ENCODE measurements at places on chromosomes 3 and 15.

- no peak for DNase-seq
Measured at GRCh38 chr15:36897834-36898233, 202.5 kb downstream of the MEIS2 start.

GRCh38 chr3:6717026-6717943, 143.6 kb upstream of the GRM7 start:
- no peak for DNase-seq

GRCh38 chr3:194517333-194517732, 30.5 kb upstream of the ATP13A3 start:
- DNase-seq, result no peak

DNA sequence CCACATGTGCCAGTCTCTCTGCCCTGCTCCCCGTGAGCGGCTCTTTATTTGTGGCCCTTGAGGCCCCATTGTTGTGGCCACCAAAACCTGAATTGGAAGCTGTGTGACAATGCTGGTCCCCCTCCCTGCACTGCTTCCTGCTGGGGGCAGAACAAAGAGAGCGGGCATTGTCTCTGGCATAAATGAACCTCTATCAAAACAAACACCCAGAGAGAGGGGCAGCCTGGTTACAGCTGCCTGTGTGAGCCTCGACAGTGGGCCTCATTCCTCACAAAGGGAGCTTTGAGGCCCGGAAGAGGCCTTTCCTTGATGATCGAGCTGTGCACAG, 152.9 kb downstream of the IGF1R start:
- no peak for DNase-seq

DNA sequence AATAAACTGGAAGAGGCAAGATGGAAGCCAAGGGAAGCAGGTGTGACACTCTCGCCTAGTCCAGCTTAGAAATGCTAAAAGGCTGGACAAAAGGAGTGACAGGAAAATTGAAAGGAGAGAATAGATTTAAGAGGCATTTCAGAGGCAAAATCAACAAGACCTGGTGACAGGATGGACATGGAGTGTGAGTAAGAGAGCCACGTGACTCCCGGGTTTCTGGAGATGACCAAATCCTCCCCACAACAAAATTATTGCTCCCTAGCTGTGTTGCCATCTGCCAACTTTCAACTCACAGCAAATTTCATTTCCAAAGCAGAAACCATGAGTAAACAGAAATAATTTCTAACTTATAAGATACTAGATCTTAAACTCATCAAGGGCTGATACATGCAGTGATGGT, 52.6 kb downstream of the MTHFS start:
- no peak for DNase-seq

GRCh38 chr3:98115717-98116116, 14.8 kb upstream of the OR5H1 start:
- DNase-seq, result no peak

DNA sequence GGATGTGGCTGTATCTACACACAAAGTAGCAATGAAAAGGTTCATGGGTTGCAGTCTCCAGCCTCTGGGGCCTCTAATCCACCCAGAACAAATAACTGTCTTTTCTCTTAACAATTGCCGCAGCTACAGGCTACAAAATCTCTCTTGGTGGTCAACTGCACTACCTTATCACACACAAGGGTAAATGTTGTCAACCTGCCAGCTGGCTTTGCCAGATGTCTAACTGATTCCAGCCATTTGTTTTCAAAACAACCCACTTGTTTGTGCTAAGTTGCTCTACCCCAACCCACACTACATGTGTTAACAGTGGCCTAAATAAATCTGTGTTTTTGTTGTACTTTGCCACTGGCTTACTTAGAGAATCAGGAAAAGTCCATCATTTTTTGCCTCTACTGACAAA, 447.3 kb downstream of the TAFA4 start:
- no peak for DNase-seq

DNA sequence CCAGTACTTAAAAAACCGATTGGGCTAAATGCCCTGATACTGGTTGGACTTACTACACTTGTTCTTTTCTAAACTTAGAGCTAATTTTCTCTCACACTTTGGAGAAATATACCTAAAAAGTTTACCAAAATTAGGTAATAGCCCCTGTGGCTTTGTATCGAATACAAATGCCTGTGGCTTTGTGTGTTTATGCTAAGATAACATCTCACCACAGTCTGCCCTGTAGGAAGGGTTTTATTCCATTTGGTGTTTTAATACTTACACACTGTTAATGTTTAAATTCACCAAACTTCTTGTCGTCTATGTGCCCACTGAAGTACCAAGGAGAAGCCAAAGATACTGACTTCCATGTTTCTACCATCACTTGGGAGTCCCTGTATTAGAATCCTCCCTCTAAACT, 66.4 kb downstream of the BCHE start:
- DNase-seq, result no peak

GRCh38 chr3:177465257-177465642, 268.0 kb upstream of the TBL1XR1 start:
- DNase-seq, result no peak

DNA sequence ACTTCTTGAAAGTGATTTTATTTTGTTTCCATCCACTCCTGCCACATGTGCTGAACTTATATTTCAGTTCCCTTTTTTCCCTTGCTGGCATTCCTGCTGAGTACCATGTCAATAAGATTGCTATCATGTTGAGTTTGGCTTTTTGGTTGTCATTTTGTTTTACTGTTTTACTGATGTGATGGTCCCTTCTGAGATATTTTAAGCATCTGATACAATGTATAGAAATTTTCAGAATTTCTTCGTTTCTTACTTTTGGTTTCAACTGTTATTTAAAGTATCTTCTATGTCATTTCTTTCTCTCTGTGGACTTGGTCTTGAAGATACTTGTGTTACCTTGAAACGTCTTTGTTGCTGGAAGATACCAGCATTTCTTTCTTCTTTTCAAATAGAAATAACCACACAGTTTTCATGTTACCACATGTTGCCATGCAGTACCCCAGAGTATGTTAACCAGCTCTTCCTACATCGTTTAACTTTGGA, 14.1 kb downstream of the SIDT1 start:
- no peak for DNase-seq

GRCh38 chr3:191216510-191216909, 17.5 kb downstream of the OSTN start:
- no peak for DNase-seq

- no peak for DNase-seq
Measured at GRCh38 chr15:88603885-88604284, 17.3 kb upstream of the AEN start.

DNA sequence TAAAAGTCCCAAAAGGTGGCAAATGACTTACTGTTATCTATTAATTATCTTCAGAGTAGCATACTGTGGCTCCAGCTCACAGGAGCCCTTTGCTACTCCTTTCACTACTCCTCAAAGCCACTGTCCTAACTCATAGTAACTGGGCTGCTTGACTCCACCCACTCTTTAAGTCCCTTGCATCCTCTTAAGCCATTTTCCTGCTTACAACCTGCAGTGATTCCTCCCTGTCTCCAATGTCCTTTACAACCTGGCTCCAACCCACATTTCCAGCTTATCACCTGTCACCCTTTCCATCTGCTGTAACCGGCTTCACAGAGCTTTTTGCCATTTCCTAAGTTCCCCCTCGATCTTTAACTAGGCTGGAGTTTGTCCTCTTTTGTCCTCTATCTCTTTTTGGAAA, 388.1 kb downstream of the FGF12 start:
- DNase-seq, result no peak

- DNase-seq, result no peak
Measured at GRCh38 chr3:37240170-37240945, 66.0 kb upstream of the LRRFIP2 start.

- DNase-seq, result no peak
Measured at GRCh38 chr15:28132524-28133275, 33.6 kb upstream of the OCA2 start.

DNA sequence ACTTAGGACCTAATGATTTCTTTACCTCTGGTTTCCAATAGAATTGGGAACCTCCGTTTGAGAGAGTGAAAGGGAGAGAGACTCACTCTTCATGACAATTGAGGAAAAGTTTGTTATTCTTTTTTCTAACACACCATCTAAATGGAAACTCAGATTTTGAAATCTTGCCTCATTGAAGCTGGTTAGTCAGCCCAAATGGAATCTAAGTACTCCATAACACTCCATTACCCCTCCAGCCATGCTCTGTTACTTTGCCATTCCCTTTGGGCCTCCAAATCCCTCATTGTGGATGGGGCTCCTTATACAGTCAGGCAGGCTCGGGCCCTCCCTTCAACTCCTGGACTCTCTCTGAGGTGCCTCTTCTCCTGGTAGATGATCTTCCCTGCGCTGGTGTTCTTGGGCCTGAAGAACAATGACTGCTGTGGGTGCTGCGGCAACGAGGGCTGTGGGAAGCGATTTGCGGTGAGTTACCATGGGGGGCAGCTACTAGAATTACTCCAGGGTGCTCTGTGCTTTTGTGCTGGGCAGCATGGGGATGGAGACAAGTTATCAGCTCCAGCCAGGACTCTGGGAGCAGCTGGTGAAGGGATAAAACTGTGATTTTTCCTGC, 1.1 kb downstream of the TM4SF4 start:
- DNase-seq, result no peak

GRCh38 chr3:155356594-155357370, 63.3 kb upstream of the STRIT1 start:
- DNase-seq, result no peak

DNA sequence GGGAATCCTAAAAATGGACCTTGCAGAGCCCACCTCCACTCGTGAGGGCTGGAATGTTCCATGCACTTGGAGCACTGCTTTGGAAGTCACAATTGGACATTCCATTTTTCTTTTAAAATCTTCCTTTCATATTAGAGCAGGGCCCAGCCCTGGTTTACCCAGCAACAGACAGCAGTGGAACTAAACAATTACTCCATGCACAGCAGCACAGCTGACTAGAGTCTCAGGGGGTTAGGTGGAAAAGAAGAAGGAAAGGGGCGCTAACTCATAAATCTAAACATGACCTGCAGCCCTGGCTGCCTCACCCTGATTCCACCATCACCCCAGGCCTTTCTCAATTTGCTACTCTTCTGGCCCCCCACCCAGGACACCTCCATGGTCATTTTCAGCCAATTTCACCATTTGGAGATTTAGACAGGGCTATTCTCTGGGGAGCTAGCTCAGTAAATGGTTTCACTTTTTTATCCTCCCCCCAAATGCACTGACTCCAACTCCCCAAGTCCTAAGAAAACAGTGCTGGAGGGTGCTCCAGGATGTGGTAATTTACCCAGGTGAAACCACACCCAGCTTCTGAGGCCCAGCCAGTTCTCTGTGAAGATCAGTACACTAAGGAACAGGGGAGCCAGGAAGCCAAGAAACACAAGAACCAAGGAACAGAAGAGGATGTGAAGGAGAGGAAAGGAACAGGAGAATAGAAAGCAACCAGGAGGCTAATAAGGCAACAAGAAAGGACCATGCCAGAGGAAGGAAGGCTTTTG, 1.6 kb upstream of the LRRC31 start:
- DNase-seq, result no peak

DNA sequence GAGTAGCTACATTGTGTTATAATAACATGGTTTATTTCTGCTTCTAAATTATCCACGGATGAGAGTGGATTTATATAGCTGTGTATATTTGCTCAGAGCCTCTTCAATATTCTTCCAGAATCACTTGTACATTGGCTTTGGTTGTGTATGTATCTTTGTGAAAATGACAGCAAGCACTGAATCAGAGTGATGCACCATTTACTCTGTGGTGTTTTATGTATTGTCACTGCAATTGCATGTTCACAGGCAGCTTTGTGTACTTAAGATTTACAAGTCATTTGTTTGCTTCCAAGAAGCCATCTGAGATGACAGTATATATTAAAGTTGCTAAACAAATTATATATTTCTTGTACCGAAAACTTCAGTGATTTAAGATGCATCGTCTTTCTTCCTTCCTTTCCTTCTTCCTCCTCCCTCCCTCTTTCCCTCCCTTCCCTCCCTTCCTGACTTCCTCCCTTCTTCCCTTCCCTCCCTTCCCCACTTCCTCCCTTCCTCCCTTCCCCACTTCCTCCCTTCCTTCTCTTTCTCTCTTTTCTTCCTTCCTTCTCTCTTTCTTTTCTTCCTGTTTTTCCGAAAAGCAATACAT, 362.3 kb upstream of the GOLIM4 start:
- DNase-seq, result no peak

DNA sequence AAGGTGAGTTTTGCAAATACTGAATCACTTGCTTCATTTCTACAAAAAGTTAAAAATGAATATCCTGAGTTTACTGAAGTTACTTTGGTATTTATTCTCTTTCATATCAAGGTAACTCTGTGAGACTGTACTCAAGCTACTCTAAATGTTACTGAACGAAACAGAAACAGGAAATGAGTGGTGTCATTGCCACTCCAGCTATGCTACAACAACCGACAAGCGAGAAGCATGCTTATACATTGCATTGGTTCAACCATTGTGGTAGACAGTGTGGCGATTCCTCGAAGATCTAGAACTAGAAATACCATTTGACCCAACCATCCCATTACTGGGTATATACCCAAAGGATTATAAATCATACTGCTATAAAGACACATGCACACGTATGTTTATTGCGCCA, 313.2 kb upstream of the THBS1 start:
- no peak for DNase-seq

GRCh38 chr3:19543212-19543841, 390.7 kb downstream of the EFHB start:
- DNase-seq, result peak; percentile 13

- DNase-seq, result no peak
Measured at GRCh38 chr3:79039192-79039591, 728.6 kb downstream of the ROBO1 start.

DNA sequence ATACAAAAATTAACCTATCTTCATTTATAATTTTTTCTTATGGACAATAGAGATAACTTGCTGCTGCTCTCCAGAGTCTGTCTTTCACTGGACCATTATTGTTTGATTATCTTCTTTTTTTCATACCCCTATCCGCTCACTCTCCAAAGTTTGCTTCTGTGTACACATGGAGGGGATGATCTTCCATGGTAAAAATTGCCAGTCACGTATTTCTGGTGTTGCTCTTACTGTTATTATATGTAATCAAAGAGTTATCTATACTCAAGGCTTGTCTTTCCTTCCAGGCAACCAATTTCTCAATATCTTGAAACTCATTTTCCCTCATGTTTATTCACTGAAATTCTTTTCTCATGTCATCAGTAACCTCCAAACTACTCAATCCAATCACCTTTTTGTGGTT, 817.8 kb upstream of the NECTIN3 start:
- no peak for DNase-seq

- no peak for DNase-seq
Measured at GRCh38 chr3:17088602-17089313, 204.0 kb downstream of the PLCL2 start.

- no peak for DNase-seq
Measured at GRCh38 chr3:157452097-157452496, 15.4 kb downstream of the PTX3 start.

- no peak for DNase-seq
Measured at GRCh38 chr3:34090876-34091275, 292.4 kb downstream of the PDCD6IP start.

GRCh38 chr3:181265750-181266333, 276.3 kb upstream of the DNAJC19 start:
- peak; percentile 7 for DNase-seq

All from LoVo (cell line).